ENCODE measurements at places on chromosomes 2 and 18.

- no peak for DNase-seq
Observed at GRCh38 chr18:58287353-58288274, 243.6 kb downstream of the NEDD4L start.

- DNase-seq: no peak
Observed at GRCh38 chr2:69123182-69123581, 110.2 kb downstream of the ANTXR1 start.

DNA sequence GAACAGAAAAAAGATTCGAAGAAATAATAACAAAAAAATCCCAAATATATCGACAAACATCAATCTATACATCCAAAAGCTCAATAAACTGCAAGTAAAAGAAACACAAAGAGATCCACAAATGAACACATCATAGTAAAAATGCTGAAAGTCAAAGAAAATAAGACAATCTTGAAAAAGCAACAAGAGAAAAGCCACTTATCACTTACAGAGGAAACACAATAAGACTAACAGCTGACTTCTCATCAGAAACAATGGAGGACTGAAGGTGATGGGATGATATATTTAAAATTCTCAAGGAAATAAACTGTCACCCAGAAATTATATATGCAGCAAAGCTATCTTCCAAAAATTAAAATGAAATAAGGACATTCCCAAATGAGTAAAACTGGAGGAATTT, 140.3 kb downstream of the NDUFA10 start:
- no peak for DNase-seq

DNA sequence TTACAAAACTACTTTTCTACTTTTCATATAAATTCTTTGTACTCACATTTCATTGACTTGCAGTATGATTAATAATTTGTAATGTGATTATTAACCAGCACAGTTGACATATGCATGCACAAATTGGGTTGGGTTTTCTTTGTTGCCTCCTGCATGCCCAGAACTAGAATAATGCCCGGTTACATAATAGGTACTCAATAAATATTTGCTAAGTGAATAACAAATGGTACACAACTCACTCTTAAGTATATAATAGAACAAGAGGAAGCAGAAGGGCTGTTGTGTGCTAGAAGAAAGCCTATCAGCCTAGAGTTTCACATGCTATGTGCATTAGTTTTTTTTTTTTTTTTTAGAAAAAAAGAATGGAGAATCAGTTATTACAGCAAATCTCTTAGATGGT, 9.3 kb downstream of the RDH14 start:
- no peak for DNase-seq

- DNase-seq: no peak
Observed at GRCh38 chr2:53508667-53509066, 258.9 kb upstream of the CHAC2 start.

DNA sequence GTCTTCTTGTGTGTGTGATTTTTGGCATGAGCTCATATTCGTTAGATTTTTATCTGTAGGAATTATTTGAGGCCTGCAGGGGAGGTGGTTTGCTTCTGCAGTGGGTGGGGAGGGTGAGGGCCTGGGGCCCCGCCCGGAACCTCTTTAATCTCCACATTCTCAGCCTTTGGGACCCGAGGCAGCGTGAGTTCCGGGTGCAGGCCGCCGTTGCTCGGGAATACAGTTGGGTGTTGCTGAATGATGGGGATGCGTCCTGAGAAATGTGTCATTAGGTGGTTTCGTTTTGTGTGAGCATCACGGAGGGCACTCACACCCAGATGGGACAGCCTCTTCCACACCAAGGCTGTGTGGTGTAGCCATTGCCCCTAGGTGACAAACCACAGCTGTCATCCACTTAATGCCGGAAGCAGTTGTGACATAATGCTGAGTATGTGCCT, 13.7 kb upstream of the GAL3ST2 start:
- DNase-seq: no peak

GRCh38 chr2:121066526-121066925, 218.5 kb downstream of the TFCP2L1 start:
- DNase-seq: no peak

DNA sequence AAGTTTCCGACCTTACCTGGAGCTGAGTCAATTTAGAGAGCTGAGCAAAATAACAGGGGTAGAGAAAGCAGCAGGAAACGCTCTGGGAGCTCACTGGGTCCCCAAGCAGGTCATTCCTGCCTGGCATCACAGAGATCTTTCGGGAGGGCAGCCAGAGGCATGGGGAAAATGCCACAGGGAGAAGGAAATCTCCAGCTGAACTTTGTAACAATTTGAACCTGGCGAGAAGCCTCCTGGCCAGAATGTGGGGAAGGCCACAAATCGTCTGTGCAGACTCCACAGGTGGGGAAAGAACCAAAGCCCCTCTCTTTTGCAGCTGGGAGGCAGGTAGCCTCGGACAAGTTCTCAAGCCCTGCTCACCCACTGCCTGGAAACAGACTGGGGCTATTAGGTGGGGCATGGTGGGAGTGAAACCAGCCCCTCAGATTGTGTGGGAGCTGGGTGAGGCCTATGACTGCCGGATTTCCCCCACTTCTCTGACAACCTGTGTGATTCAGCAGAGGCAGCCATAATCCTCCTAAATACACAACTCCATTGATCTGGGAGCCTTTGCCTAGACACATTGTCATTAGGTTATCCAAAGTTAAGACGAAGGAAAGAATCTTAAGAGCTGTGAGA, 53.9 kb downstream of the INO80D start:
- DNase-seq: no peak

DNA sequence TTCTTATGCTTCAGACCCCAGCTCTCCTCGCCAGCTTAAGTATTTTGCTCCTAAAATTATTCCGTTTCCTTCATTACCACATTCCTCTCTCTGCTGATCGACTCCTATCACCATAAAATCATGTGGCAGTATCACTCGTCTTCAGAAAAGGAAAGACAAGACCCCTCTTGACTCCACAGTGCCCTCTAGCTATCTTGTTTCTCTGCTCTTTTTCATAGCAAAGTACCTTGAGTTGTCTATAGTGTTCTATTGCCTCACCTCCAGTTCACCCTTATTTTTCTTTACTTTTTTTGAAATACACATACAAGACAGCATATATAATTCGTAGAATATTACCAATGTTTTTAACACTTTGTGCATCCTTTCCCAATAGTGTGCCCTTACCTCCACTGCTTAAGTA, 273.2 kb upstream of the SIX3 start:
- no peak for DNase-seq

- DNase-seq: no peak
Observed at GRCh38 chr18:45379903-45380302, 235.4 kb upstream of the SLC14A2 start.

Measured in spinal cord (tissue), 10 donors.